Activated T-cell treated with anti-CD3 and anti-CD28 coated beads for 1 hour (primary cell): ENCODE measurements at places on chromosomes 7 and 10.

- DNase-seq, result no peak
Measured at GRCh38 chr10:85635650-85636049, 730.9 kb downstream of the GRID1 start.

- DNase-seq, result no peak
Measured at GRCh38 chr7:79930604-79931003, 204.0 kb upstream of the GNAI1 start.

DNA sequence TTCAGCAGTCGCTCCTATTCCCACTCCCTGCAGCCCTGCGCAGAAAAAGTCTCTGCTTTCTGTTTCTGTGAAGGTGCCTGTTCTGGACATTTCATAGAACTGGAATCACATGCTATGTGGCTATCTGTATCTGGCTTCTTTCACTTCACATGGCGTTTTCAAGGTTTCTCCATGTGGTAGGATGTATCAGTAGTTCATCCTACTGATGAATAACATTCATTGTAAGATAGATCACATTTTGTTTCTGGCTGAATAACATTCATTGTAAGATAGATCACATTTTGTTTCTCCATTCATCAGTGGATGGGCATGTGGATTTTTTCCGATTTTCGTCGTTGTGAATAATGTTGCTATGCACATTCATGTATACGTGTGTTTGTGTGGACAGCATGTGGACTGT is 44.5 kb downstream of the HSPA12A start:
- no peak for DNase-seq

DNA sequence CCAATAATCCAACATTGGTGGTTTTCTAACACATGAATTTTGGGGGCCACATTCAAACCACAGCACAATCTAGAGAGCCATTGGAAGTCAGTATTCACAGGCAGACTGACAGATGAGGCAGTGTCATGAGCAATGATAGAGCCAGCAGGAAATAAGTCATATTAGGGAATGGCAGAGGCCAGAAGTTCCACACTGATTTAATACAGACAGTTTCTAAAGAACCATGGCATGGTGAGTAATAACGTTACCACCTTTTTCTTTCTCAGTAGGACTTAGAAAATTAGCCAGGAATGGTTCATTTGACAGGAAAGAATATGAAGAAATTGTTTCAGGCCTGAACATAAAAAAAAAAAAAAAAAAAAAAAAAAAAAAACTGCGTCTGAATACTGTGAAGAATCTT is 210.3 kb downstream of the GPAM start:
- DNase-seq, result no peak

GRCh38 chr7:5283421-5284303 is 919 bp downstream of the SLC29A4 start:
- DNase-seq, result no peak

DNA sequence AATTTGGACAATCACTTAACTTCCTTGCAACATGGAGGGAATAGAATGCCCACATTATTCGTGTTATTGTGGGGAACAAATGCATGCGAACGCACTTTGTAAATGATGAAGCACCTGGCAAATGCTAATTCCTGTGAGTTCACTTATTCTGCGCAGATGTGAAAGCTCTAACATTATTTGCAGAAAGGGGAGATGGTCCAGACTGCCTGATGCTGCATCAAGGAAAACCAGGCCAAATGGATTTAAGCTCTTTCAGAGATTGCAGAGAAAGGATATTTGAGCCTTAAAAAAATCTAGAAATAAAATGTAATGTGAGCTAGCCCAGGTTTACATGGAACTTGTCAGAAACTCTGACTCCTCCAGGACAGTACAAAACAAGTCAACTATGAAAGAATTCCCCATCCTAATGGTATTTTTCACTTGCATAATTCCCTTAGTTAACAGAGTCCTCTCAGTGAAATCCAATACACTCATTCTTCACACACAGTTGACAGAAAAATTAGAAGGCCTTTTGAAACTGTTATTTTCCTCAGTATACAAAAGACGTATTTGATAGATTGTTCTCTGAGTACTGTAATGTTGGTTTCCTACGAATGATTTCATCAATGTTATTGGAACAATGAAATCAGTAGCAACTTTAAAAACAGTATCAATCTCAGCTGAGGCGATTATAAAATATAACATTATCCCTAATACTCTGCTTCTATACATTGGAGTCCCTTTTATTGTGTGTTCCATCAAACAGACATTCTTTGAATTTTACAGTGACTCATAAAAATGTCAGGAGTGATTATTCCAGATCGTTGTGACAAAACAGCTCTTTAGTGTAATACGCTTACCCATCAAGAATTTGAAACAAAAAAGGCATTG is 136.3 kb upstream of the ANK3 start:
- DNase-seq, result no peak

GRCh38 chr10:19872504-19873271 is 56.5 kb downstream of the PLXDC2 start:
- DNase-seq, result no peak

GRCh38 chr7:71735961-71736556 is 604.1 kb downstream of the GALNT17 start:
- DNase-seq, result peak; percentile 5

DNA sequence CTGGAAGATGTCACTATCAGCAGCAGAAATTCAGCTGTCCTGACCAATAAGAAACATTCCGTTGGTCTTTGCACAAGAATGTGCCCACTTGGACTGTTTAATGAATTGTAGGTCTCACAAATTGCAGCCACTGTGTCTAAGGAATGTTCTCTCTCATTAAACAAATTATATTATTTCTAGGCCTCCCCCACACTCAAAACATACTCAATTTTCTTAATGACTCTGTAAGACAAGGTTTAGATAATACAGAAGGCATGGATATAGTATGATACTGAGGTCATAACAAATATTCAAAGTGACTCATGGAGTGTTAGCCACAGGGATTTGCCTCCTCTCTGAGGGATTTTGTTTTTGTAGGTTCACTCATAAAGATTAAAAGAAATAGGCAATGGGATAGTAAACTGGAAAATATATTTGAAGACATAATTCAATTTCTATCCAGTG is 197.5 kb downstream of the PTN start:
- no peak for DNase-seq

DNA sequence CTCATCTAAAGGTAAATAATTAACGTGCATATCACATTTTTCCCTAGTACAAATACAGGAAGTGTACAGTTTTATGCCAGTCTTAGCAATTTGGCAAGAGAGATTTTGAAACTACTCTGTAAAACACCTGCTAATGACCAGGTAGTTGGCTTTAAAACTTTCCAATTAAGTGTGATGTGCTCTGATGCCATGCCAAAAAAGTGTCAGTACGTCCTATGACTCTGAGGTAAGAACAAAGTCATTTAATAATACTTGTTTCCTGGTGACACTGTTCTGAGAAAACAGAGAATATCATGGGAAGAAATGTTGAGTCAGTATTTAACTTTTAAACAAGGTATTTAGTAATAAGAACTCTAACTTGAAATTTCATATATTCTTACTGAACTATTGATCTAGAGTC is 9.6 kb downstream of the PDZD8 start:
- DNase-seq, result no peak

GRCh38 chr10:113108194-113108835 is 158.3 kb downstream of the TCF7L2 start:
- DNase-seq, result peak; percentile 3

DNA sequence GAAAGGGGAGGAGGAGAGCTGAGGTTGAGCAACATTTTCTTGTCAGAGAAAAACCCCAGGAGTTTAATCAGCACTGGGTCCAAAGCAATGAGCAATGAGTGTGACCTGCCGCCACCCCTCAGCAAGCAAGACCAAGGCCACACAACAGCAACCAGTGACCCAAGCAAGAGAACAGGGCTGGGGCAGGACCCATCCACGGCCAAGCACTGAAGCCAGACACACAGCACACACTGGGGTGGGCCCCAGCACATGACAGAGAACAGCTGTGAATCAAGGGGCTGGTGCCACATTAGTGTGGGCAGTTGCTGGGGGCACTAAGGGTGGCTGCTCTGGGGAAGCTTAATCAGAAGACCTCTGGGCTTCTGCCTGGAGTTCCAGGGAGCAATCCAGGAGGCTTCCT is 16.2 kb downstream of the TMEM72 start:
- no peak for DNase-seq

DNA sequence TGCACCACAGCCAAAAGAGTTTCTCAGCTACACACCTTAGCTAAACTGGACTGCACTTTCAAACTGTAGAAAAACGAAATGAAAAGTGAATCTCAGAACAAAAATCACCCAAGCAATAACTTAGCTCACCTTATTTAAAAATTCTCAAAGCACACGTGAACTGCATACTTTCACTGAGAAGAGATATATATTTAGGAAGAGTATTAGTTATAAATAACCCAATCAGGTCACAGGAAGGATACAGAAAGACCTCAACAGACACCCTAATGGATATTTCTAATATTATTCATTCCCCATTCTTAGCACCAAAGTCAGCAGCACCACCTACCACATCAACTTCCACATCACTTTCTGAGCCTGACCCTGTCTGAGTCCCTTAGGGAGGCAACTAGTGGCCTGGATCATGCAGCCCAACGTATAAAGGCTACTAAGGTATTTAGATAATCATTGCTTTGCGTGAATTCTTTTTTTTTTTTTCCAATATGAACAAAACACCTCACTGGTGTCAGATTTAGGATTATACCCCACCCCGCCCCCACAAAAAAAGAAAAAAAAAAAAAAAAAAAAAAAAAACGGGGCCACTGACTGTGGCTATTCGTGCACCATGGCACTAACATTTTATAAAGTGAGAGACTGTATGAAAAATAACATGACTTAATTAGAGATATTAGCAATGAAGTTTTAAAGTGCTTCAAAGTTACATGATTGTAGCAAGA is 2.6 kb downstream of the ABI1 start:
- DNase-seq, result no peak

- no peak for DNase-seq
Measured at GRCh38 chr10:44873160-44873559, 38.0 kb upstream of the TMEM72 start.

DNA sequence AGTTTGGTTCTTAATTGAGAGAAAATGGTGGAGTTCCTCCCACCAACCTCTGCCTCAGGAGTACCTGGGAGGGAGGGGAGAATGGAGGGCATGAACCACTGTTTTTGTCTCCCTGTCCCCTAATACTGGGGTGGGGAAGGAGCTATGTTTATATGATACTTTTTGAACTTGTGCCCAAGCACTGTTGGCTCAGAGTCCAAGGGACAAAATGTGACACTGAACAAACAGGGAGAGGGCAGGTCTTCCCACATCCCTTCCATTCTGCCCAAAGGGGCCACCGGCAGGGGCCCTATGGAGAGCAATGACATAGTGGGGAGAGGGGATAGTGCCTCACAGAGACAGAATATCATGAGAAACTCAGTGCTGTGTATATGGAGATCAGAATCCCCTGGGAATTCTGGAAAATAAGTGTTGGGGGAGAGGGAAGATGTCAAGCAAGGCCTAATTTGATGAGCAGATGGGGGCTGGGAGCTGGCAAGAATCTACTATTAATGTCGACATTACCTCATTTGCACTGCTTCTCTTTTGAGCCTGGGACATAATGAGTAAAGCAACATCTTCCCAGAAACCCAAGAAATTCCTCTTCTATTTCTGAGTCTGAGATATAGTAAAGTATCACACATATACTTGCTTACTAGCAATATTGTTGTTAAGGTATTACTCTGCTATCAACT is 180.6 kb downstream of the CYP26A1 start:
- no peak for DNase-seq

DNA sequence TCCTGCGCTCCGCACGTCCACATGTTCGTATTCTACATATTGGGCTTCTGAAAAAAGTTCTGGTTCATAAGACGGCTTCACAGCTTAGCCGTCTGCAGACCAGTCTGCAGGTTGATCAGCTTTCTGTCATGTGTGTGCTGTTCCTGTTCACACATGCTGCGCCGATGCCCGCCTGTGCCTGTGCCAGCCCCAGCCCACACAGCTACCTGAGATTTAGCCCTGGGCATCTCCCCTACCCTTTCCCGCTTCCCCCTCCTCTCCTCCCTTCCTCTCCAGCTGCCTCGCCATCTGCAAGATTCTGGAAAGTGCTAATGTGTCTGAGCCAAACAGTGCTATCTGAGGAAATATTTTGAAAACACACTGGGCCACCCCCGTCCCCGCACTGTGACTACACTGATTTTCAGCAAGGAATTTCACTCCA is 7.1 kb downstream of the CHST3 start:
- DNase-seq, result no peak

DNA sequence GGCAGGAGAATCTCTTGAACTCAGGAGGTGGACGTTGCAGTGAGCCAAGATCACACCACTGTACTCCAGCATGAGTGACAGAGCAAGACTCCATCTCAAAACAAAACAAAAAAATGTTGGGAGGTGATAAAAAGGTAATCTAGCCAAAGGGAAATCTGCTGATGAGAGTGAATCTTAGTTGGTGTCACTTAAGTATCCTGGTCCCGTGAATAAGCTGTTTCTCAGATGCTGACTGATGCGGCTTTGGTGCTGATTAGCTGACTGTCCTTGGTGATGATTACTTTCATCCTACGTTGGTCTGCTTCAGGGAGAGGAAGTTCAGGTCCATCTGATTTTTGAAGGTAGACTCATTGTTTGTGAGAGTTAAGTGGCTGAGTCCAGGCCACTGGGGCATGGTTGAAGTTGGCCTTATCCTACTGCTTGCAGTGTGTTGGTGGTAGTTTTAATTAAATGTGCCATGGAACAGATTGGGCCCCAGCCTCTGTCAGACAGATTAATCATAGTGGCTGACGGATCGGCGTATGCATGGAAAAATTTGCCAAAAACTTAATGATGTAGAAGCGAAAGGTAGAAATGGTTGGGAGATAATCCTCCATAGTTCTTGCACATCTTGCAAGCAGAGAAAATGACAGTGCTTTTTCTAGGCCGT is 17.4 kb upstream of the TMEM236 start:
- DNase-seq, result no peak

DNA sequence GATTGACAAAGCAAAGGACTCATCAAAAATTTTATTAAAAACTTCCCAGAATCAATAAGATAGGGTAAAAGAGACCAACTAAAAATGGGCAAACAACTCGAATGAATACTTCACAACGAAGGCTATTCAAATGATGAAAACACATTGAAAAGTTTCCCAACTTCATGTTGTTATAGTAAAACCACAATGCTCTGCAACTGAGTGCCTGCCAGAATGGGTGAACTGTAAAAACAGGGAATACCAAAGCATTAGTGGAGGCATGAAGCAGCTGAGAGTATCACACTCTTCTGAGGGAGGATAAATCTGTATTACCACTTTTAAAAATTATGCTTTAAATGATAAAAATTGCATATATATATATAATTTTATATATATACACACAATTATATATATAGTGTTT is 1214.7 kb downstream of the SORCS3 start:
- no peak for DNase-seq

GRCh38 chr7:92832534-92833023 is 3.8 kb downstream of the CDK6 start:
- DNase-seq, result no peak

DNA sequence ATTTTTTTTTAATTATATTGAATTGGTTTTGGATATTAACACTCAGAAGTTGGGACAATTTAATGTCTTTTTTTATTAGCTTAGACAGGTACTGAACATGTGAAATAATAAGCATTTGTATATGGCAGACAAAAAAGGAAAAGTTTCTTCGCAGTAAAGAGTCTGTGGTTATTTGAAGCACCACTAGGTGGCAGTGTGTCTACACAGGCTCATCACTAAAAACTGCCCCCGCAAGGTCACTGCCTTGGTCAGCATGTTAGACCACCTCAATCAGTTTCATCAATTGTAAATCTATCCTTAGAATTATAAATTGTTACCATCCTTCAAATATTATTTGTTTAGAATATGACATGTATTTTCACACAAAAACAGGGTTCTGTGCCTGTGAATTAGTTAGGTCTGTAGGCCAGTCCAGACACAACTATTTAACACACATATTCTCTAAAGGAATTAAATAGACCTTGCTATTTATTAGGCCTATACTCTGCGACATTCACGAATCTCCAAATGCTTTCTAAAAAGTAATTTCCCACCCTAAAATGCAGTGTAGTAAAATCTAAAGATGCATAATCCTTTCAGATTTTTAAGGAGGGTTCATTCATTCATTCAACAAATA is 17.0 kb downstream of the PNLIPRP3 start:
- no peak for DNase-seq
